NCI-H1930 (cell line): ENCODE measurements at places on chromosomes 6 and 20.

DNA sequence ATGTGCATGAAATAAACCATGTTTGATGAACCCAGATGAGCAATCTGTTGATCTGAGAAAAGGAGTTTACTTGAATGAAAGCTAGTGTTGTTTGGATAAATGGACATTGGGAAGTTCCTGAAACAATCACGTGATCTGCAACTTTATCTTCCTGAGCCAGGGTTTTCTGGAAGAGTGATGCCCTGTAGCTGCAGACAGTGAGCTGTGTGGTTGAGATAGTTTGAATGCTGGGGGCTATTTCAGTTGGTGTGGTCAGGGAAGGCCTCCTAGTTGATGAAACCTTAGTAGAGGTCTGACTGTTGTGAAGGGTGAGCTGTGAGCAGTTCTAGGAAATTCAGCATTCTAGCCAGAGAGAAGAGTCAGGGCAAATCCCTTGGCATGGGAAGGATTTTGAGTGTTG is 643.7 kb downstream of the UTRN start:
- DNase-seq = no peak

GRCh38 chr20:43722153-43722505 is 4.7 kb downstream of the GTSF1L start:
- DNase-seq = no peak

- DNase-seq = no peak
These were observed 57.8 kb upstream of the ZFAND3 start for GRCh38 chr6:37761554-37762271.

DNA sequence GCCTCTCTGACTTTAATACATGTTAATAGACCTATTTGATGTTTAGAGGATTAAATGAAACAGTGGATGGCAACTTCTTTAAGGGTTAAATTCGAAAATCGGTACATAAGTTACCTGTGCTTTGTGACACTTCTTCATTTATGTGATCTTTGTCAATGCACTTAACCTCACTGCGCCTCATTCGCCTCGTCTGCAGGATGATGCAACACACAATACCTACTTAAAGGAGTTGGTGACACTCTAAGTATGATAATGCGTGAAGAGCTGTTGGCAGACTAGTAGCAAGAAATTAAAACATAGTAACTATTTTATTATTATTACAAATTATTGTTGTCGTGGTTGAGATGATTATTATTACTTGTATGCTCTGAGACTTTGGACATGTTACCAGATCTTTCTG is 92.8 kb downstream of the TSHZ2 start:
- DNase-seq = no peak

- no peak for DNase-seq
These were observed 71.8 kb upstream of the KHDRBS2 start for GRCh38 chr6:62357835-62358234.

DNA sequence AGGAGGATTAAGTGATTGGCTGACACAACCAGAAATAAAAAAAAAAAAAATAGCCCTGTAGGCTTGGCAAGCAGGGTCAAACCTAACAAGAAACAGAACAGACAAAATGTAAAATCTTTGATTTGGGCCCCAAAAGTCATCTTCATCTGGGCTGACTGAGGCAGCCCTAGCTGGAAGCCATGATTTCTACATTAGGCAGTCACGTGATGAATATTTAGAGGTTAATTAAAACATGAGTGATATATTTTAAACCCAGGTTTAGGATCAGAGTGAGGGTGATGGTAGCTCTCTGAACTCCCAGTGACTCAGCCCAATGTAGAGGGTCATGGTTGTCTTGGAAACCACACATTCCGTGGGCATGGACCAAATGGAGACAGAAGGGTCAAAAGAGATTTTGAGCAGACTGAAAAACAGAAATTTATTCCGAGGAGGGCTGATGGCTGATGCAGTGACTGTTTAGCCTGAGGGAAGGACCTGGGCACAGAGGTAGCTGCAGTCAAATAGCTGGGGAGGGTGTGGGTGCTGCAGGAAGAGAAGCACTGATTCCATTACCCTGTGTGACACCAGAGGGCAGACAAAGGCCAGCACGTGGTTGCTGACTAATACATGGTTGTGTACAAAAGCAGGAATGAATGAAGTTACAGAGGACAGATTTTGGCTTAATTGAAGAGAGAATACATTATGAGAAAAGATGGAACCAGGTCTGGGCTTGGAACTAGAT is 573.1 kb upstream of the CHD6 start:
- DNase-seq = no peak

DNA sequence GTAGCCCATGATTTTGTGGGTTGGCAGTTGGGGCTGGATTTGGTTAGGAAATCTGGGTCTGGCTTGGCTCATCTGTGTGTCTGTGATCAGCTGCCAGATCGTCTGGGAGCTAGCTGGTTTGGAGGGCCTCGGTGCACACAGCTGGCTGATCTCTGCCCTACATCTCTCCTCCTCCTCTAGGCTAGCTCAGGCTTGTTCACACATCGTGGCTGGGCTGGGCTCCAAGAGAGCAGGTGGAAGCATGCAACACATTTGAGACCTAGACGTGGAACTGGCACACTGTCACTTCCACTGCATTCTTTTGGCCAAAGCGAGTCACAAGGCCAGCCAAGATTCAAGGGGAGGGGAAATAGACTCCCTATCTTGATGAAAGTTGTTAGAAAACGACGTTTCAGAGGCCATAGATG is 15.9 kb downstream of the NDUFAF5 start:
- no peak for DNase-seq

- no peak for DNase-seq
These were observed 4.4 kb upstream of the FLRT3 start for GRCh38 chr20:14341801-14342200.

- DNase-seq = no peak
These were observed 8.4 kb downstream of the GMDS start for GRCh38 chr6:2237001-2237400.

GRCh38 chr20:733861-734260 is 34.4 kb downstream of the SLC52A3 start:
- no peak for DNase-seq

- no peak for DNase-seq
These were observed 142.4 kb downstream of the ISM1 start for GRCh38 chr20:13363473-13363872.

GRCh38 chr6:84752118-84752850 is 12.1 kb downstream of the TBX18 start:
- no peak for DNase-seq

- DNase-seq = no peak
These were observed 304.9 kb downstream of the EYA4 start for GRCh38 chr6:133546098-133546497.

DNA sequence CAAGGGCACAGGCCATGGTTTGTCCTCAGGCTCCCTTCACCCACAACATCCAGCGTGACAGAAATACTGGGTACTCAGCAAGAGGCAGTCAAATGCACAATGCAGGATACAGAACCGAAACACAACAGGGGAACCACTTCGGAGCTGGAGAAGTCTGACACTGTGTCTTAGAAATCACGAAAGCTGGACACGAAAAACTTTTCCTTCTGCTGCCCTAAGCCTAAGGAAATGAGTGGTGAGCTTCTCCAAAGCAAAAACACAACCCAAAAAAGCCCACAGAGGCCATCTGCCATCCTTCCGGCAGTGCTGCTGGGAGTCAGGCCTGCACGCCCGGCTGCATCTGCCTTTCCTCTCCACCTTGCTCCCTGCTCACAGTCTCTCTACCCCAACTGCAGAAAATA is 106.3 kb downstream of the SLC23A2 start:
- DNase-seq = no peak

- DNase-seq = no peak
These were observed 35.3 kb downstream of the FOXQ1 start for GRCh38 chr6:1347161-1347560.

DNA sequence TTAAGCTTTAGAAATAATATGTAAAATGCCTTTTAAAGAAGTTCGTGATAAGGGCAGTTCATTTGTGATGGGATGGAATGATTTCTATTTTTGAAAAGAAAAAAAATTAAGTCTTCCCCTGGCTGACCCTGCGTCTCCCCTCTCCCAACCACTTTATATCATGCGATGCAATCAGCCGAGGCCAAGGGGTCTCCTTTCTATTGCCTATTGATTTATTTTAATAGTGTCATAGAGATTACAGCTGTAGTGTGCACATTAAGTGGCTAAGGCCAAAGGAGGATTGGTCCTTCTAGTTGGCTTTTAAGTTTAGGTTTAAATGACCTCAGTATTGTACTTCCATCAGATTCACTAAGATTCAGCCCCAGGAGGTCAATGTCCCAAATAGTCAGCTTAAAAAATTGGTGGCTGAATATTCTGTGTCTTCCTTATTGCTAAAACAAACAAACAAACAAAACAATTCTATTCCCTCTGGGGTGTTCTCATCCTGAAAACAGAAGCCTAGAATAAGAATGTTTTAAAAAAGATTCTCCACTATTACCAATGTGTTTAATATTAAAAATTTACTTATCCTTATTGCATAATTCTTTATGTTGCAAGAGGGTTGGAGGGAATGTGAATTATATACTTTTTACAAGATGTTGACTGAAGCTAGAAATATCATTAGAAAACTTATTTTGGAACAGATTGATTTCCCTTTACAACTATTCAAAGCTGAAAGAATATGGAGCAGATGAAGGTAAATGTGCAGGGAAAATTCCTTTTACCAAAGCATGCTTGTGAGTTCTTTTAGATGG is 359.1 kb downstream of the SAMD5 start:
- DNase-seq = no peak

GRCh38 chr20:21301940-21302663 is 1.0 kb upstream of the XRN2 start:
- DNase-seq = no peak
